Nucleus accumbens (tissue), 56 donors: ENCODE measurements at places on chromosomes 6 and 20.

DNA sequence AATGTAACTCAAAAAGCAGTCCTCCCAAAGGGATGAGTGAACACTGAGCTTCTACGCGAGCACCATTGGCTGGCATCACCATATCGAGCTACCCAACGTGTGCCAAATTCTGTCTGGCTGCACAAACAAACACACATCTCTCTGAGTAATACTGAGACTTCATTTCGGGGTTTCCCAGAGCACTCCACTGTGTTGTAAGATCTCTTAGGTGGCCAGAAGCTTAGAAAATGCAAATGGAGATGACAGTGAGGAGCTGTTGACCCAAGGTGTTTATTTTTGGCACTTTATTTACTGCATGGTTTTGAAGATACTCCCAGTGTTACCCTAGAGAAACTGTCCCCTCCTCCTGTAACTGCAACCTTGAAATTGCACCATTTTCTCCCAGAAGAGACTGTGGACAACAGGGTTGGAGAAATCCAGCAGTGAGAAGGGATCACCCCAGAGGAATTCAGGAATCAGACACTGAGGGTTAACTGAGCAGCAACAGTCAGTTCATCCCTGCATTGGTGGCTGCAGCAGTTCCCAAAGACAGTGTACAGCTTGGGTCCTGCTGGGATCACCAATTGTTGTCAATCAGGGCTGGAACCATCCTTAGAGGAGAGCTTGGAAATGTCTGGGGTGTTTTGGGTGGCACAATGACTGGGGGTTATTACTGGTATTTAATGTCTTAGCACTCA lies 1.0 kb upstream of the RIPOR2 start:
- no peak for DNase-seq

GRCh38 chr6:18413381-18413780 lies 26.2 kb downstream of the RNF144B start:
- DNase-seq: no peak

GRCh38 chr20:17525650-17526049 lies 5.5 kb downstream of the BFSP1 start:
- DNase-seq: peak; percentile 23

DNA sequence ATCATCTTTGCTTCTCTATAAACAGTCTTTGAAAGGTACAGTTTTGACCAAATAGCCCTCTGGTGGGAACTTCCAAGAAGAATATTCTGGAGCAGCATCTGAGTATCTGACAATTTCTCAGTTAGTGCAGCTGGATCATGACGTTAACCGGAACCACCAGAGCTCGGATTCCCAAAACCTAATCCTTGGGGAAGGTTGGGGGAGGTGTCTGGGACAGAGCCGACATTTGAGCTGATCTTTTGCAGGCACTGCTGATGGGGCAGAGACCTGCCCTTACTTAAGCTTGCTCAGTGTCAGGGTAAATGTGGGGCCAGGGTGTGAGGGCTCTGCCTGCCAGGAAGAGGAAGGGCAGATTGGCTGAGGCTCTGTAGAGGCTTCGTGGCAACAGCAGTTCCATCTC lies 416.6 kb downstream of the DHX35 start:
- no peak for DNase-seq

- no peak for DNase-seq
These were observed 64.3 kb upstream of the BTBD3 start for GRCh38 chr20:11853359-11853758.

GRCh38 chr6:138287144-138287955 lies 69.1 kb upstream of the PBOV1 start:
- DNase-seq: no peak

DNA sequence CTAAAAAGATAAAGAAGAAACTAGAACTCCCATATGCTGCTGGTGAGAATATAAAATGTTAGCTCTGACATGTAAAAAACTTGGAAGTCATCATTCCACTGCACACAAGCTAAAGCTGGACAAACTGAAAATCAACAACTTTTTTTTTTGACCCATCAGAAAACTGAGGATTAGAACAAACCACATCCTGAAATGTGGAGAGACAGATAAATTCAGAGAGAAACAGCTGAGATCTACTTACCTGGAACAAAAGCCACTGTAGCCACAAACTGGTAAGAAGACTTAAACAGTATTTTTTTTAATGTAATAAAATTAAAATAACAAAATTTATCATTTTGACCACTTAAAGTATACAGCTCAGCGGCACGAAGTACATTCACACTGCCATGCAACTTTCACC lies 408.5 kb upstream of the RGS17 start:
- DNase-seq: no peak

GRCh38 chr20:6347916-6348315 lies 225.1 kb upstream of the FERMT1 start:
- DNase-seq: no peak

DNA sequence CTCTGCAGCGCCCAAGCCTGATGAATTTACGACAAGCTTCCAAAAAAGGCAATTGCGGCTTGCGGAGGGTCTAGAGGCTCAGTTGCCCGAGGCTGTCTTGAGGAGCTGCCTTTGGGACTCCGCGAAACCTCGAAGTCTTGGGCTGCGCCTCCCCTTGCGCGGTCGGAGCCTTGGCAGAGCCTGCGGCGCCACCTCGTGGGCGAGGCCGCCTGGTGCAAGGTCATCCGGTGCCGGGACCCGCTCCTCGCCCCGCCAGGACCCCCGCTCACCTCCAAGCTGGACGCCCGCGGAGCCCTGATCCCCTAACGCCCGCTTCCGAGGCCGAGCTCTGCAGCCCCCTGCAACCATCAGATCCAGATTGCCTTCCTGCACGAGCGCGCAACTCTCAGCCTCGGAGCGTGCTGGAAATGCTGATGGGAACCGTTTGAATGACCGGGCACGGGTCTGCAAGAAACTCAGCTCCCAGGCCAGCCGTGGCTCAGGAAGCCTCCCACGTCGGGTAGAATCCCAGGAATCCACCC lies 14.9 kb upstream of the FAM210B start:
- peak; percentile 12 for DNase-seq
